ENCODE measurements at places on chromosomes 3 and 15. TPM values are rescaled to one million over a fixed set of nuclear protein-coding genes. Genes with fewer than 3 reads are reported as not detected.

- DNase-seq = no peak
Observed at GRCh38 chr3:180184816-180185215, 148.1 kb upstream of the PEX5L start.

DNA sequence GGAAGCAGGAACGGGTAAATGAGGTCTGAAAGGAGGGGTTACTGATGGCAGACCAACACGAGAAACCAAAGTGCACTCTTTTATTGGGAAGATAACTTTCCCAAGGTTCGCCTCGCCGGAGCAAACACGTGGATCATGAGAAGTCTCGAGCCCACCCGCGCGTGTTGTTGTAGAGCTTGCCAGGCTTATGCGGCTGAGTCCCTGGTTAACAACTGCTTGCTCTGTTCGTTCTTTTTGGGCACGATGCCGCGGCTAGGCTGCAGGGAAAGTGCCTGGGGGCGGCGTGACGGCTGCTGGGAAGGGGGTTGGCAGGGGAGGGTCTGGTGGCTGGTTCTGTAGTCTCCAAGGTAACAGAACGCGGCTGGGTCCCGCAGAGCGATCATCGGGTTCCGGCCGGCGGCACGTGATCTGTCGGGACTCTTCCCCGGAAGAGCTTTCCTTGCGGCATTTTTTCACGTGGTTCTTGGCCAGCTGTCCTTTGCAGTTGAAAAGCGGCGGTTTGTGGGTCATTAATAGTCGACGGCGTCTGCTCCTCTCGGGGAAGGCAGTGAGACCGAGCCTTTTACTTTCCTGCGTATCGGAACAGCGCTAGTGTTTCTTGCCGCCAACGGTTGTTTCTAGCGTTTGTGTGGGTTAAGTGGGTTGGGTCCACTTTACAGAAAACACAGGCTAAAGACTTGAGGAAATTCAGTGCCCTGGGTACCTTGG lies 1.5 kb downstream of the MGA start:
- peak; percentile 80 for DNase-seq

DNA sequence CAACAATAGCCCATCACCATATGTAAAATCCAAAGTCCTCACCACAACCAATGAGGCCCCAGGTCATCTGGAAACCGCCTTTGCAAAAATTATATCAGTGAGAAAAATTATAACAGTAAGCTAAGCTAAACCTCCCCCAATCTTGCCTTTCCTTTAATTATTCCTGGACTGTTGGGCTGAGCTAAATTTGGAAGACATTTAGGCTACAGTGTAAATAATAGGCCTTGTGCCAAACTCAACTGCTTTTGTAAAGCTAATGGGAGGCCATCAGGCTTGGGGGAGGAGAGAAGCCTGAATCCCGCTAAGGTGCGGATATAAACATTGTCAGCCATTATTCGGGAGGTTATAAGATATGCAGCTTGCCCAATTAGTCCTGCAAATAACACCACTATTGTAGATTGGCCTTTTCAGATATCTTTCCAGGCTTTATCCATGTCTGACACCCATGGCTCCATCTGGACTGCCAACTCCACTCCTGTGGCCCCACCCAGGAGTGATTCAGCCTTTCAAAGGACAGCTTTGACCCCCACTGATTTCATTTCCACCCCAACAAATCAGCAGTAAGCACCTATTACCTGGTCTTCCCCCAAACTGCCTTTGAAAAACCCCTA lies 53.0 kb upstream of the CA12 start:
- DNase-seq = no peak

DNA sequence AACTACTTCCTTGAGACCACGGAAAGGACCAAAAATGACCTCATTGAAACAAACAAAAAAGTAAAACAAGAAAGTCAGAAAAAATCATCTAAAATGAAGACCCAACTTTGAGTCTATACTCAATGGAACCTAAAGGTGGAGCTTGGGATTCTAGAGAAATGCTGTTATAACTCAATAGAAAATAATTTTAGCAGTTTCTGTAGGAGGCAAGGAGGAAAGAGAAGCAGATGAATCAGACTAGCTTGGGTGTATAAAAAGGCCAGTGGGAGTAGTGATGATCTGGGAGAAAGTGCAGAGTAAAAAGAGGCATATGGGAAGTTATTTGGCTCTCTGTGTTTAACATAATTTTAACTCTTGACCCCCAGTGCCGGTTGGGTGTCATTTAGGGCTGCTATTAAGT lies 94.4 kb downstream of the TMCO5A start:
- DNase-seq = no peak

DNA sequence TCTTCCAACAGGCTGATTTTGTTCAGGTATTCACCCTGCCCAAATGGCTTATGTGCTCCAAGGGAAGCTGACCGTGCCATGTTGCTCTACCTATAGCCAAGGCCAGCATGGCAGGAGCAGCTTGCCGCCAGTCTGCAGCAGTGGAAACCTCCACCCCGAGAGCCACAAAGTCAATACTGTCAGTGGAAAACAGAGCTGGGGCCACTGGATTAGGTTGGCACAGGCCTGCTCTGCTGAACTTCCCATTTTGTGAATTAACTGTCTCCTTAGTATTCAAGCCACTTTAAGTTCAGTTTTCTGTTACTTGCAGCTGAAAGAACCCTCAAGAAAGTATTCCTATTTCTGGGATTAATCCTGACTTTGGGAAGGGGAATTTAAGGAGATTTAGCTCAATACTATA lies 63.8 kb upstream of the XCR1 start:
- no peak for DNase-seq

- DNase-seq = peak; percentile 68
Observed at GRCh38 chr3:197428117-197428801, 127.5 kb downstream of the BDH1 start.

DNA sequence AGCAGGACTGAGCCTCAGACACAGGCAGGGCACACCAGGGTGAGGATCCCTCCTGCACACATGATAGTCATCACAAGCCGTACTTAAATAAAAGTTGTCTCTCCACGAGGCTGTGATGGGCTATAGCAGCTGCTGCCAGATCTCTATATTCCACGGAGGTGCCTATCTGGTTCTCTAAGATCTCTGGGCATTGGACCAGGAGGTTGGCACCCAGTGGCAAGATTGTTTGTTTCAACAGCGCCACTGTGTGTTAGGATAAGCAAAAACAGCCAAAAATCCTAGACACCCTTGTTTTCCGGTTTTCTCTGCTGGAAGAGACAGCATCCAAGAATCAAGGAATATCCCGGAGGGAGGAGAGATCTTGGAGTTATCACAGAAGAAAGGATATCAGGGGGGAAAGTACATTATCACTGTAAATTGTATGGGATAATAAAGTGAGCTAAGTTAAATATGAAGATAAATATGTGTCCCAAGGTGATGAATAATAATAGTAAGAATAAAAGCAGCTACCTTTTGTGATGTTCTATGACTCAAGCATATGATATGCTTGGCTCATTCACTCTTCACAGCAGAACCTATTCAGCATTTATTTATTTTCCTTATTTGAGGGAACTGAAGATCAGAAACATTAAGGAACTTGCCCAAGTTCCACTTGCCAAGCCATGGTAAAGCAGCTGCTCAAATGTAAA lies 90.6 kb upstream of the AKAP13 start:
- DNase-seq = peak; percentile 65

DNA sequence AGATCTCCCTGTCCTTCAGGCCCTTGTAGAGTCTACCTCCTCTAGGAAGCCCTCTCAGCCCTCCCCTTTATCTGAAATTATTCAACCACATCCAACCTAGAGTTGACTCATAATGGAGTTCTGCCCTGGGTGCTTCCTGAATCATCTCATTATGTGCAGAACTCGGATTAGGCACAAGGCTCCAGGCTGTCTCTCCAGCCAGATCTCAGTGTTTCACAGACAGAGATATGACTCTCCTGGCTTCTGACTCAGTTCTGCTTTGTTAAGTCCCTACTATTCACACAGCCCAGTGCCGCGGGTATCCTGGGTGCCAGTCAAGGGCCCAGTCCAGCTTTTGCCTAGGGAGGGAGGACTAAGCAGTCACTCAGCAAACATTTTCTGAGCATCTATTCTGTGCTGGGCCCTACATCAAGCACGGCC lies 9.3 kb downstream of the STRA6 start:
- DNase-seq = no peak

DNA sequence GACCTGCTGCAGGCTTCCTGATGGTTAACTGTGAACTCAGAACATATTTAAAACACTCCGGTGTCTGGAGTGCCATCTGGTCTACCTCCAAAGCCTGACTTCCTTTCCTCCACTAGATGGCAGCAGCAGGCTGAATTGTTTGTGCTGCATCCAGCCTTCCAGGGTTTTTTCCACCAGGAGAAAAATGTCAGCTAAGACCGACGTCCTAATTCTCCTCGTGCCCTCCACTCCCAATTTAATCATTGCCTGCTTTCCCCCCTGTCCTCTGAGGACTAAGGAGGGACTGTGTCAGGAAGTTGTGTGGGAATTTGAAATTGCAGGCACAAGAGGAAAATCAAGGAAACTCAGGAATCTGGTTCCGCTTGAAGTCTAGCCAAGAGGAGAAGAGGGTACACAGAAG lies 165.2 kb upstream of the UMPS start:
- DNase-seq = peak; percentile 73

GRCh38 chr3:177370246-177370822 lies 173.1 kb upstream of the TBL1XR1 start:
- no peak for DNase-seq

DNA sequence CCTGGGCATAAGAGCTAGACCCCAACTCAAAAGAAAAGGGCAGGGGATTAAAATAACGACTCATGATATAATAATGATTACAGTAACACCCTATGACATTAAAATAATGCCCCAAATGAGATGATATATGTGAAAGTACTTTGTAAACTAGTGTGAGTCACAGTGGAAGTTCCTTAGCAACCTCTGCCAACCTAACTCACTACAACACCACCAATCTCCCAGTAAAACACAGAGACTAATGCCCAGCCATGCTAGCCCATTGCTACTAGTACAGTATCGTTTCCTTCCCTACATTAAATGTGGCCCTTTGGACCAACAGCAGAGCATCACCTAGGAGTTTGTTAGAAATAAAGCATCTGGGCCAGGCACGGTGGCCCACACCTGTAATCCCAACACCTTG lies 11.2 kb upstream of the ADAMTS7 start:
- no peak for DNase-seq

GRCh38 chr3:160796813-160797164 lies 40.8 kb downstream of the PPM1L start:
- DNase-seq = no peak

DNA sequence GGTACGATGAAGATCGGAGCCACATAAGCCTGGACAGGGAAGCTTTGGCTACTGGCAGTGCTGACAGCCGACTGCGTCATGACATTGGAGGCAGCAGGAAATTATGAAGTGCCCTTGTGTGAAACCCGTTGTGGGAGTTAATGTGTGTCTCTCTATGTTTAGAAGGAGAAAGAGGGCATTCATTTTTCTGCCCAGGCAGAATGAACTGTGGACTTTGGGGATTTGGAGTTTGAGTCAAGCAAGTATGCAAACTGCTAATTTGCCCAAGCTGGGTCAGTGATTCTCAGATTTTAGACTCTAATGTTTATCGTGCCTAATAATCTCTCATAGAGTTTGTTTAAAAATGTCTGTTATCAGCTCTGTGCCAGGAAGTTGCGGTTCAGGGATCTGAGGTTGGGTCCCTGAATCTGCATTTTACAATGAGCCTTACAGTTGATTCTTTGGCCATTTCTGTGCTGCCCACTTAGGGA lies 5.6 kb downstream of the CTXND1 start:
- DNase-seq = no peak

- peak; percentile 83 for DNase-seq
Observed at GRCh38 chr15:48963524-48964113, at the start of gene SHC4. Gene SHC4, minus strand, starts transcription at chr15:48963919. Its CDS starts 904 bp downstream, at chr15:48963015.

DNA sequence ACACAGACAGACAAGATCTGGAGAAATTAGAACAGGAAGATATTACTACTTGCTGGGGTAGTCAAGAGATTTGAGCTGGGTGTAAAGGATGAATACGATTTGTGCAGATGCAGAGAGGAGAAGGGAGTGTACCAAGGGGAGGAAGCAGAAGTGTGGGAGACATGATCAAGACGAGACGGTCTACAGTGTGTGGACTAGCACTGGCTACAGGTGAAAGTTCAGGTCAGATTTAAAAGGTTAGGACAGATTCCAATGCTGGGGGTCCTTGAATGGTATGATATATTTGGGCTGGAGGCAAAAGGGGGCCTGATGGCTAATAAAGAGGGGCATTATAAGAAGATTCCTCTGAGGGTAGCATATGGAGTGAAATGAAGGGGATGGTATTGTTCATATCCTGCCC lies 12.1 kb downstream of the LDHAL6B start:
- no peak for DNase-seq

DNA sequence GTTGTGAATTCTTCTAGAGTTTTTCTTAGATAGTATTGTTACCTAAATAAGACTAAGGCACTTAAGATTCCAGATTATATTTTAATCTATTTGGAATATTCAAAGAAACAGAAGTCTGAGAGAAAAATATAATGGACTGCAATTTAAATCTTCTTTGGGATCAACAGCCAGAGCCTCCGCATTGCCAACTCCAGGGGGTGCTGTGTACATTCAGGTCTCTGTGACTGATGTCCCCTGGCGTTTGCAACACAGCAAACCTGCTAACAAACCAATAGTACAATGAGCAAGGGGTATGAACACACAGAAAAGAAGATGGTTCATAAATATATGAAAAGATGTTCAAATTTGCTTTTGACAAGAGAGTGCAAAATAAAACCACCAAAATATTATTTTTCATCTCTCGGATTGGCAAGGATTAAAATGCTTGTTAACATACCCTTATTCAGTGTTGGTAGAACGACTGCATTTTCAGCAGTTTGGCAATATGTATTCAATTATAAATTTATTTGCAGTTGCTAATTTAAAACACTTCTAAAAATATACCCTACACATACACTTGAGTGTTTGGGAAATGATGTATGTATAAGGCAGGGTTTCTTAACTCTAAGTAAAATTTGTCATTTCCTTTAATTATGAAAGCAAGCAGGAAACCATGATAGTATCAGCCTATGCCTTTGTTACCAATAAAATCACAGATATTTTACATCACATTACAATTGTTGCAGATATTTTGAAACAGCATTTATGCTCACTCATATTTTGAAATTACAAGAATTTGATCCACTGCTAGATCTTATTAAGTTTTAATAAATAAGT lies 16.1 kb upstream of the TM4SF1 start:
- DNase-seq = peak; percentile 72

DNA sequence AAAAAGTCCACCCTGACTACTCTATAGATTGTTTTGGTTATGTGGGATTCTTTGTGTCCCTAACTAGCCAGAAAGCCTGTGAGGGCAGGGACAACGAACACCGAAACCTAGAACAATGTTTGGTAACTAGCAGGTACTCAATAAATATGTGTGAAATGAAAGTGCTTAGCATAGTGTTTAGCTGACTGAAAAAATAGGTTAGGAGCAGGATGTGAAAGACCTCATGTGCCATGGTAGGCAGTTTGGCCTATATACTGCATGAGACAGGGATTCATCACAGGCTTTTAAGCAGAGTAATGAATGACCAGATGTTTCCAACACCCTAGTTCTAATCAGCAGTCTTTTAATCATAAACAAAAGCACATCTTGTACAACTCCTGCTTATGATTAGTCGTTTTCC lies 64.2 kb downstream of the MYO5A start:
- DNase-seq = no peak

ECE2 gene
- 1.1 TPM for total RNA-seq

MLH1 gene
- 31.9 TPM for total RNA-seq

FOXB1 gene
- not detected for total RNA-seq

MYD88 gene
- total RNA-seq = 10.8 TPM
